Pulmonary artery endothelial cell (primary cell): ENCODE measurements at places on chromosomes 5 and 9. TPM values are rescaled to one million over a fixed set of nuclear protein-coding genes. Genes with fewer than 3 reads are reported as not detected.

Gene EQTN
- not detected in 2 replicates for total RNA-seq

Gene OR1Q1
- not detected in 2 replicates for total RNA-seq

Gene KCNIP1
- total RNA-seq: not detected in 2 replicates

Gene TRUB2
- 36.3 and 37.4 TPM in 2 replicates for total RNA-seq

Gene LAMC3
- total RNA-seq: 0.07 TPM in 1 of 2 replicates, not detected in the other

Gene GABRB2
- not detected in 2 replicates for total RNA-seq

Gene NOL6
- 28.2 and 41.6 TPM in 2 replicates for total RNA-seq

Gene MAST4
- 31.3 and 36.3 TPM in 2 replicates for total RNA-seq

DNA sequence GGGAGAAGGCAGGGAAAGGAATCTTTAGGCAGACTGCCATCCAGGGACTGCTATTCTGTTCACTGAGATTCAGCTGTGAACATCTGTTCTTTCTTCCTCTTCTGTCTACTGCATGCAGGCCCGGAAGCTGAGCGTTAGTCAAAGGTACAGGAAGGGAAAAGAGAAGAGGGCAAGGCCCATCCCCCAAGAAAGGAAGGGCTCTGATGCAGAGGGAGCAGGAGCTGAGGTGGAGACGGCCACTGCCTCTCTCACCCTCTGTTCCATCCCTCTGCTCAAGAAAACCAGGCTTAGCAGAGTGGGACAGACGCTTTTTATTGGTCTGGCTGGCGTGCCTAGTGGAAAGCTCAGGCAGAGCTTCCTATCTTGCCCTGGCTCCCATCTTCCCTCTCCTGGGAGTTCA is 57.6 kb downstream of the PFDN1 start:
- no peak for DNase-seq

GRCh38 chr5:29939988-29940387 is 1253.5 kb upstream of the CDH6 start:
- no peak for DNase-seq

DNA sequence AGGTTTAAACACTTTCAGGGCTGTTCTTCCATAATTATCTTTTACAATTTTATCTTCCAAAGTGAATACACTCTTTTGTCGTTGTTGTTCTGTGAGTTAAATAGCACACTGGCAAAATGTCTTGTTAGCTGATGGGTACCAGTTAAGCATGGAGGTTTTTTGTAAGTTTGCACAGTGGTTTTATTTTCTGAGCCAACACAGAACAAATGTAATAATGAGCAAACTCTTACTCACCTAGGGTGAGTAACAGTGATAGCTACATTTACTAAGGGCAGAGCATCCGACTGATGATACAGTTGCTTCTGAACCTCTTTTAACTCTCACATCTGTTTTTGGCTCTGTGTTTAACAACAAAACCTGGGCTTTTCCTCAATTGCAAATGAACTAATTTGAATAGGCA is 103.2 kb downstream of the CTNND2 start:
- DNase-seq: no peak

DNA sequence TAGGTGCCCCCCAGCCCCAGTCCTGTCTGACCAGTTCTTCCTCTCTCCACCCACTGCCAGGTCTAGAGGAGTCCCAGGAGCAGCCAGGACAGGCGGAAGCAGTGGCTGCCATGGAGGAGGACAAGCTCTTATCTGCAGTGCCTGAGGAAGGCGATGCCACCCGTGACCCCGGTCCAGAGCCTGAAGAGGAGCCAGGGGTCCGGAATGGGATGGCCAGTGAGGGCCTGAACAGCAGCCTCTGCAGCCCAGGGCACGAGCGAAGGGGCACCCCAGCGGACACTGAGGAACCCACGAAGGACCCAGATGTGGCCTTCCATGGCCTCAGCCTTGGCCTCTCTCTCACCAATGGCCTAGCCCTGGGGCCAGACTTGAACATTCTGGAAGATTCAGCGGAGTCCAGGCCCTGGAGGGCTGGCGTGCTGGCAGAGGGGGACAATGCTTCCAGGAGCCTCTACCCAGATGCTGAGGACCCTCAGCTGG is 13.8 kb downstream of the PSD2 start:
- DNase-seq: no peak

GRCh38 chr5:150561571-150562275 is 53.8 kb downstream of the NDST1 start:
- no peak for DNase-seq

- no peak for DNase-seq
Observed at GRCh38 chr5:20972419-20972925, 984.5 kb upstream of the CDH18 start.

DNA sequence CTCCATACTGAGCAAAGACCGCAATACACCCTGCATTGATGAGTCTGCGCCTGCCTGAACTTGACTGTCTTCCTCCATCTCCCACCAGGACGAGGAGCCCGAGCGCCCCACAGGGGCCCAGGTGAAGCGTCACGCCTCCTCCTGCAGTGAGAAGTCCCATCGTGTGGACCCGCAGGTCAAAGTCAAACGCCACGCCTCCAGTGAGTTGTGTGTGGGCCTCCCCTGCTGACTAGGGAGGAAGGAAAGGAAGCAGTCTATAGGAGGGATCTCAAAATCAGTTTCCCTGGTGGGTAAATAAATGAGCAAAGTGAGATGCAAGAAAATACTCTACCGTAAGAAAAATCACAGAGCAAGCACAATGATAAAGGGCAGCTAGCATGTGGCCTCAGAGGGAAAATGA is 22.8 kb upstream of the GRPEL2 start:
- no peak for DNase-seq

DNA sequence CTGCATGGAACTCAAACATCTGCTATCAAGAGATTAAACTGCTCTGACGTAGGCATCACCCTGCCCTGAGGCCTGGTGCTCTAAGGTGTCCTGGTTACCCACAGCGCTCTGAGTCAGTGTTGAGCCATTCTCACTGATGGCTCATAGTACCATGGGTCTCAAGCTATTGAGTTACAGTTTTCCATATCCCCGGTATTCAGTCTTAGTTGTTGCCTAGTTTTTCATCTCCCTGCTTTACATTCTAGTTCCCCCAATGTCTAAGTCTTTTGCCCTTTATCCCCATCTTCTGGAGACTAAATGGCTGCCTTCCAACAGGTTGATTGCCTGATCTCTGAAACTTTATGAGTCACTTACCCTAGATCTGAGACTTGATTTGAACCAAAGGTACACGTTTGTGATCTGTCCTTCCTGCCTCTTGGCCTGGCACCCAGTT is 161.2 kb upstream of the PTGER4 start:
- DNase-seq: no peak

GRCh38 chr9:27726244-27727081 is 153.2 kb upstream of the C9orf72 start:
- DNase-seq: no peak

DNA sequence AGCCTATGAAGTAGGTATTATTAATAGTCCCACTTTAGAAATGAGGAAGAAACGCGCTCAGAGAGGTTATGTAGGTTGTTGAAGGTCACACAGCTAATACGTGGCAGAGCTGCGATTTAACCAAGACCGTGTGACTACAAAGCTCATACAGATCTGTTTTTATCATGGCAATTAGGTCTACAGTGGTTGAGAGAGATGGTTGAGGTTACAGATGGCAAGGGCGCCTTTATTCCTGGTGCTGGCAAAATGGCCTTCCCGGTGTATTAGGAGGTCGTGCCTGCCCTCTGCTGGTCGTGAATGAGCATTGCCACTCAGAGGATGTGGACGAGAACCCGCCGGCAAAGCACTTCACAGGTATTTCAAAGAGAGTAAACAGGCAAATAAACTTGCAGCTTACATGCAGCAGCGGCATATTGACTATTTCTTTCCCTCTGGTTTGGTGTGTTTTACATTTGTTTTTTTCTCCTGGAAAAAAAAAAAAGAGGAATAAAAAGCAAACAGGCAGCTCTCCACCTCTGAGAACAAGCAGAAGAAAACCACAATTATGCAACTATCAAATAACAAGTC is 65.3 kb upstream of the EGFLAM start:
- peak; percentile 7 for DNase-seq

DNA sequence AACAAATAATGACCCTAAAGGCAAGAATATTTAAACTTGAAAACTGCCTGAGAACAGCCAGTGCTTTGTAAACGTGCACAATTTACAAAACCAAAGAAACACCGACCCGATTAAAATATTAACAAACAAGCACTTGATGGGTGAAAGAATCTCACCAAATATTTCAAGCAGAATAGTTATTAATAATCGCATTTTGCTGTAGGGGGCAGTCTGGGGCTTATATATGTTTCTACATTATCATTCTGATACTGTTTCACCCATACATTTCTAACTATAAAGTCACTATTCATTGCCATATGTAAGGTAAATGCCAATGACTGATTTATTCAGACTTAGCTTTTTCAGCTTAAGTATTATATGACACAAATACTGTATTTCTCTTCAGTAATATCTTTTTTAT is 37.7 kb downstream of the UBAP2 start:
- no peak for DNase-seq

DNA sequence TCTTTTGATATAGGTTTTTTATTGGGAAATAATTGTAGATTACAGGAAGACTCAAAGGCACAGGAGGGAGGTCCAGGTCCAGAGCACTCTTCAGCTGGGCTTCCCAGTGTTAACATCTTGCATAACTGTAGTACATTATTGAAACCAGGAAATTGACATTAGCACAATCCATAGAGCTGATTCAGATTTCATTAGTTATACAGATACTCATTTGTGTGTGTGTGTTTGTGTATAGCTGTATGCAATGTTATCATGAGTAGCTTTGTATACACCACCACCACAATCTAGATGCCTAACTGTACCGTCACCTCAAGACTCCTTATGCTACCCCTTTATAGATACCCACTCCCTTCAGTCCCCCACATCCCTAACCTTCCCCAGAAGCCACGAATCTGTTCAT is 47.9 kb downstream of the SLC36A1 start:
- no peak for DNase-seq

DNA sequence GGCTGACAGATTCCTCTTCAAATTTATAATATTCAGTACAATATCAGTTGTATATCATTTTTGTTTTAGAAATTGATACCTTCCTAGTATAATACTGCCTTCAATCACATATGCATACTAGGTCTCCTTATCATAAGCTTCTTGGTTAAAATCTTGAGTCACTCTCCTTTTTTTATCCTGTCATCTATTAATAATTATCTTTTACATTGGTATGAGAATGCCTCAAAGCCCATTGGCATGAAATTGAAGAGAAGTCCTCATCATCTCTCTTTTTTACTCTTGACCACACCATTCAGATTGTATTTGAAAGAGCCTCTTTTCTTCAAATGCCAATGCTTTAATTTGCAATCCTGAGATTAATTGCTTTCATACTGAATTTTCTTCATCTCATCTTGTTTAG is 810.3 kb downstream of the BRINP1 start:
- no peak for DNase-seq

- no peak for DNase-seq
Observed at GRCh38 chr9:38406476-38407186, 14.1 kb downstream of the ALDH1B1 start.

- no peak for DNase-seq
Observed at GRCh38 chr5:39213447-39214207, 5.7 kb downstream of the FYB1 start.

- peak; percentile 13 for DNase-seq
Observed at GRCh38 chr9:109816490-109816889, 36.5 kb downstream of the PALM2AKAP2 start.
